Stimulated activated CD8-positive, alpha-beta memory T cell treated with anti-CD3 and anti-CD28 coated beads, Interleukin-15, amount 100 ng/mL, for 48 hours (primary cell): ENCODE measurements at places on chromosomes 12 and 14.
A peak's percentile ranks its signal among the peaks of the same experiment; 100 is the strongest.

- no peak for DNase-seq
Observed at GRCh38 chr14:99081156-99081765, 190.7 kb downstream of the BCL11B start.

GRCh38 chr12:20395791-20396550 is 27.6 kb downstream of the PDE3A start:
- no peak for DNase-seq

- DNase-seq, result no peak
Observed at GRCh38 chr12:15756822-15757221, 32.4 kb downstream of the EPS8 start.

GRCh38 chr12:54526812-54527630 is 22.4 kb upstream of the PDE1B start:
- no peak for DNase-seq

- DNase-seq, result no peak
Observed at GRCh38 chr12:26809611-26810285, 23.2 kb downstream of the ITPR2 start.

GRCh38 chr12:27622436-27623195 is 73.6 kb upstream of the REP15 start:
- DNase-seq, result no peak

GRCh38 chr14:73877790-73878189 is 8.9 kb upstream of the ZNF410 start:
- DNase-seq, result no peak

DNA sequence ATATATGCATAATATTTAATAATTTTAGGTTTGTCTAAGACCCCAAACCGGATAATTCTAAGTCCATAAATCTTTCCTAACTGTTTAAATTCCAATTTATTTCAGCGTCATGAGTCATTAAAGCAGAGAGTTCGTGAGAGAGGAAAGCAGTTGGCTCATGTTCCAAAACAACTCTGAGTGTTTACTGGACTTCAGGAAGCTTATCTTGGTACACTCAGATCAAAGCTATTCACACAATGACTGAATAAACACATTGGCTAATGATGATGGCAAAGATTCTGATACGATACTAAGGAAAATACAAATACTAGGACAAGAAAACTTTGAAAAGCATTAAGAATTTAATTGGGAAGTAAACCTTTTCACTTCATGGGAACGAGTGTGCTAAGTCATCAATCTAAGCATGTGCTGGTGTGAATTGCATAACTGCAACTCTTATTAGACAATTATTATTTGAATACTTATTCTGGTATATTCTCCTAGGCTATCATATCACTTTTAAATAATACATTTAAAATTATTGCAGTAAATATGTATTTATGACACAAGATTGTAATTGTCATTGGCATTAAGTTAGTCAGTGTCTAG is 34.8 kb upstream of the CLEC14A start:
- no peak for DNase-seq

- DNase-seq, result no peak
Observed at GRCh38 chr12:110745542-110746284, 3.0 kb upstream of the PPP1CC start.

- DNase-seq, result no peak
Observed at GRCh38 chr14:104537613-104537988, 42.0 kb upstream of the C14orf180 start.

DNA sequence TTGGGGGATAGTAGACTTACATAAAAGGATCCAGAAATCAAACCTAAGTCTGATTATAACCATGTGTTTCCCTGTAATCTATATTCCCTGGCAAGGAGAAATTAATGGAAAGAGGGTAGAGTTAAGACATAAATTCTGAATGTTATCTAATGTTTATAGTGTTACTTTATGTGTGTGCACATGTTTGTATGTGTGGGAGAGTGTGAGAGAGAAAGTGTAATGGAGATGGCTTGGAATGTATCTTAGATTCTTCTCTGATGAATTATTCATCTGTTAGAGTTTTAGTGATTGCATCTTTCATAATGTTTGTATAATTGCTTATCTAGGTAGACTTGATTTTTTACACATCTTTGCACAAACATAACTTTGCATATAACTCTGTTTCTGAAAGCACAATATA is 490.9 kb downstream of the FLRT2 start:
- DNase-seq, result no peak

DNA sequence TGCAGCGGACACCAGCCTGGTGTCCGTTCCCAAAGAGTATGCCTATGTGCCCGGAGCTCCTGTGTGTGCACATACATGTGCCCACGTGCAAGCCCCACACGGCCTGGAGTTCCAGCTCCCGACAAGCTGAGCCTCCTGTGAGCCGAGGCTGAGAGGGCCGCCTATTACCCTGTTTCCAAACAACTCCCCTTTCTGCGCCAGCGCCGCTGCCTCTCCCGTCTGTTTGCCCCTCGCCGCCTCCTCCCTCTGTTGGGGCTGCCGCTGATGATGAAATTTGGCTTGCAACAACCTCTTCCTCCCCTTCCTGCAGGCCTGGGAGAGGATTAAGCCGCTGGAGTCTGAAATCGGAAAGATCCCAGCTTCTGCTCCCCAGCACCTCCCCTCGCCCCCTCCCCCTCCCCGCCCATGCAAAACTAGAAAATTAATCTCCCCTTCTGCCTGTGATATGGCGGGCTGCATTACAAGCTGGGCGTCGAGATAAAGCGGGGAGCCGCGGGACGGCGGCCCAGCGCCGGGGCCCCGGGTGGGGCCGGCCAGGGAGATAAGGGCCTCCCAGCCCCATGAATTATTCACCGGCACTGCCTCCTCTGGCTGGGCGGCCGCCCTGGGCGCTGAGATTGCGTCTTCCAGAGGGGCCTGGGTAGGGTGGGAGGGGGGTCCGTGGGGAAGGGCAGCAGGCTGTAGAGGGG is 6.8 kb upstream of the ASIC1 start:
- no peak for DNase-seq

- no peak for DNase-seq
Observed at GRCh38 chr14:103698380-103699260, 16.6 kb downstream of the XRCC3 start.

DNA sequence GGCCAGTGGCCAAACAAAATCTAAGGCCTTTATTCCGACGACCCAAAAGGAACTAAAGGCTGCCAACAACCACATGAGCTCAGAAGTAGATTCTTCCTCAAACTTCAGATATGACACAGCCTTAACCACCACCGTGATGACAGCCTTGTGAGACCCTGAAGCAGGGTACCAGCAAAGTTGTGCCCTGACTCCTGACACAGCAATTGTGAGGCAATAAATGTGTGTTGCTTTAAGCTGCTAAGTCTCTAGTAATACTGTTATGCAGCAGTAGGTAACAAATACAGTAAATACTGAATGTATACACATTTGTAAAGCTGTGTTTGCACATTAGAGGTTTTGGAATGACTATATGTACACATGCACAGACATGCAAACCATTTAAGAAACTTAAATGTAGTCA is 10.7 kb upstream of the SLC6A13 start:
- DNase-seq, result no peak

DNA sequence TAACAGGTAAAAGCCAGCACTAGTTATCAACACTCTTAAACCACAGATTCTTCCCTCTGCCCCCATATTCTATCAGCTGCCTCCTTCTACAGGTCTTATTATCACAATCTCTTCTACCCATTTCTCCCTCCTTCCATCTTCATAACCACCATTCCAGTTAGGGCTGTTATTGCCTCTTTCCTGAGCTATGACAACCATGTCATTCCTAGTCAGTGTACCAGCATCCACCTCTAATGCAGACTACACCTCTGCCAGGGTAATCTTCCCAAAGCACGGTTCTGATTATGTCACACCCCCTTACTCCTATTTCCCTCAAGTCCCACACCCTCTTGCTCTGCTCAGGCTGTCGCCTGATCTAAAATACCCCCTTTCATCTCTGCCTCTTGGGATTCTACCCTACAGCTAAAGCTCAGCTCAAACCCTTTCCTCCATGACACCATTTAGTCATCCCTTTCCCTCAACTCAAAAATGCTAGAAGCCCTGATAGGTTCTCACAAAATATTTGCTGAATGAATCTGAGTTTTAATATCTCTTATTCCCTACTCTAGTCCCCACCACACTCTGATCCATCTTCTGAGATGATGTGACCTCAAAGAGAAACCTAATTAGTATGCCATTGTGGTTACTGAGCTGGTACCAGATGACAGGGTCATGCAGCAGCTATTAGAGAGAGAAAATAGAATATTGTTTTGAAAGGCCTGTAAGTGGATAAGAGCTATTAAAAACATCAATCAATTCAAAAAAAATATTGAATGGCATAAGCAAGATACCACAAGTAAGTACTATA is 11.7 kb downstream of the RACGAP1 start:
- no peak for DNase-seq

- DNase-seq, result no peak
Observed at GRCh38 chr12:57055824-57056223, 5.9 kb upstream of the MYO1A start.

DNA sequence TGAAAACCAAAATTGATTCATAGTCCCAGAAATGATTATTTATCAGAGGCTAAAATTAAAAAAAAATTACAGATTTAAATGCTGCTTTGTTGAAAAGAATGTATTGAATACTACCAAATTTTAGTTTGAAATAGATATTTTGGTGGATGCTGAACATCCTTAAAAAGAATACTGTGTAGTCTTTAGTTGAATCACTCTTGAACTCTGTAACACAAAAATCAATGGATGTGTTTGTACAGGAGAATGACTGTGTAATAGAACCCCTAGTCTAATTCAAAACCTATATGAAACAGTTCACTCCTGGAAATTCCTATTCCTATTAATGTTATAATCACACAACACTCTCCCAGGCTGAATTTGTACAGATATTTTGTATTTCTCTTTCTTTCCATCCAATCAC is 1.5 kb upstream of the TSPAN8 start:
- no peak for DNase-seq

DNA sequence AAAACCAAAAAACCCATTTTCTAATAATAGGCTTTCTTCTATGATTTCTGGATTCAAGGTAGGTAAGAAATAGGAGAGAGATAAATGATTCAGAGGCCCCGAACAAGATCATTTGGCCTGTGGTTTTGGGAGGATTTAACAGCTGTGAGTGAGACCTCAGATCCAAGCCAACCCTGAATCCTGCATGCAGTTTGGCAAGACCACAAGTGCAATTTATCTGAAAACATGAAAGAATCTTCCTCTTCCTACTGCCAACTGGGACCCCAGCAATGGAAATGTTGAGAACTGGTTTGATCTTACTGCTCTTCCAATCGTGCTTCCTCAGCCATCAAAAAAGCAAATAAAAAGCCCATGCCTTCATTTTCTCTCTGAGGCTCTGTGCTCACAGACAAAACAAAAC is 519.7 kb upstream of the TBX3 start:
- no peak for DNase-seq

GRCh38 chr14:93959239-93960107 is 16.9 kb downstream of the ASB2 start:
- peak; percentile 95 for DNase-seq

DNA sequence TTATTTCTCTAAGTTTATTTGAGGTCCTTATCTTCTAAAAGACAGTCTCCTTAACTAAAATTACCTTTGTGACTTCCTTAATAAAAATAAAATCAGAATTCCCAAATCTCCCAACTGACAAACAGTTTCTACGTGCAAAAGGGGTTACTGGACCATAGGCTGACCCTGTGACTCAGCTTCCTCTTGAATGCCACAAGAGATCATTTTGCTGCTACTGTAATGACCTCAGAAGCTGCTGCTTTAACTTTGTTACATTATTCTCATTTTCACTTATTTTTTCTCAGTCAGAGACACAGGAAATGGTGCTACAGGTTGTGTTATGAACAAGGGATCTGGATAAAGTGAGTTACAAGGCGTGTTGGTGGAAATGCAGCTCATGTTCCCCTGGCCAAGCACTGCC is 132.2 kb upstream of the TMTC2 start:
- no peak for DNase-seq

DNA sequence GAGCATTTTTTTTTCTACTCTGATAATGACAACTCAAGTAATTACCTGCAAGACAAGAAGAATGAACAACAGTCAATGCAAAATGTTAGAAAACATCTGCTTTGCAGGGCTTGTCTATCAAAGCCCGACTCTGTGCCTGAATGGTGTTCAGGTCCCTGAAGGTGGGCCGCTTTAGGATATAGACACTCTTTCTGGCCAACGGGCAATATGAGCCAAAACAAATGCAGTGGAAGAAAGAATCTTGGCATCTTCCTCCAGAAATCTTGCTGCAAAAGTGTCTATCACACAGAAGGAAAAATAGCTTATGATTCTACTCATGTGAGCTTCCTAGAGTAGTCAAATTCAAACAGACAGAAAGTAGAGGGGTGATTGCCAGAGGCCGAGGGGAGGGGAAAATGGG is 32.7 kb downstream of the FOS start:
- no peak for DNase-seq

DNA sequence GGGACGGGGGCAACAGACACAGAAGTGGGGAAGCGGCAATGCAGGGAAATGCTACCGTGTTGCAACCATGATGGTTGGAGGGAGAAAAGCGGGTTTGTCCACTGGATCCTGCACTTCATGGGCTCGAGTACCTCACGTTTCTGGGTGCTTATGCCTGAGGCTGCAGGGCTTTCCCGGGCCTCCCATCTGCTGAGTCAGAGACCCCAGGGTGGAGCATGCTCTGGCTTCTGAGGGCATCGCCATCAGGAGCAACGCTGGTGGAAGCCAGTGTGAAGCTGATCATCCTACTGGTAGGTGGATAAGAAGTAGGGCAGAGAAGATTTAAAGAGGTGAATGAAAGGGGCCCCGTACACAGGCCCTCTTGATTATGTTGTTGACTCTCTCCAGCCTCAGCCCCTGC is 5.0 kb upstream of the ADGRD1 start:
- no peak for DNase-seq

GRCh38 chr14:99272899-99273765 is 1.1 kb upstream of the BCL11B start:
- peak; percentile 65 for DNase-seq

GRCh38 chr14:23365732-23366425 is 907 bp upstream of the EFS start:
- no peak for DNase-seq

GRCh38 chr12:93134175-93134890 is 205.2 kb upstream of the EEA1 start:
- DNase-seq, result no peak

DNA sequence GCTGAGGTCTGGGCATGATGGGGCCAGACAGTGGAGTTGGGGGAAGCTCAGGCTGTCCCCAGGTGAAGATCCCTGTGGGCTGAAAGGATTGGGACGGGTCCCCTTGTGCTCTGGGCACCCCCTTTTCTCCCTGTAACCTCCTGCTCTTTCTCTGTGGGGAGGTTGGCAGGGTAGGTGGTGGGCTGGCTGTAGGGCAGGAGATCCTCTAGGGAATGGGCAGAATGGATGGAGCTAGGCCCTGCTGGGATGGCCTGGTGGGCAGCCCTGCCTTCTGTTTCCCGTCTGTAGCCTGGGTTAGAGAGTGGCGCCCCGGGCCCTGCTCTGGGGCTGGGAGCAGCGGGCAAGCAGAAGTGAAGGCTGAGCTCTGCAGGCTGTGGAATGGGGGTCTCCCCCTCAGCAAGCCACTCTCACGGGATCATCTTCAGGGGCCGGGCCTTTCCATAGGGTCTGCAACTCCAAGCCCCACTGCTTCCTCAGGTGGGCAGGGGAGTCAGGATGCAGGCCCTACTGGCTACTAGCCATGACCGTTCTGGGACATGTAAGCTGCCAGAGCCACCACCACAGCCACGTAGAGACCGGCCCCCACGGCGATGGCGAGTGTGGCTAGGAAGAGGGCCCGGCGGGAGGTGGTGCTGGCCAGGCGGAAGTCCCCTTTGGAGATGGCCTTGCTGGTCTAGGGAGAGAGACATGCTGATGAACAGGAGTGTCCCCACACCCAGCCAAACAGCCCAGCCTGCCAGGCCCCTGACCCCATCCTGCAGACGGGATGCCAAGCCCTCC is 18.8 kb downstream of the SYNDIG1L start:
- DNase-seq, result no peak

GRCh38 chr12:15546102-15546701 is 223.9 kb downstream of the PTPRO start:
- DNase-seq, result no peak
